Fibroblast of skin of right quadriceps (primary cell): ENCODE measurements at places on chromosomes 13 and 19.

GRCh38 chr19:28710278-28710677 lies 502.7 kb downstream of the UQCRFS1 start:
- DNase-seq: peak; percentile 64

- DNase-seq: peak; percentile 87
These were observed 8.7 kb upstream of the ATP12A start for GRCh38 chr13:24671386-24672113.

- no peak for DNase-seq
These were observed 2.5 kb downstream of the PCDH8 start for GRCh38 chr13:52845766-52846566.

DNA sequence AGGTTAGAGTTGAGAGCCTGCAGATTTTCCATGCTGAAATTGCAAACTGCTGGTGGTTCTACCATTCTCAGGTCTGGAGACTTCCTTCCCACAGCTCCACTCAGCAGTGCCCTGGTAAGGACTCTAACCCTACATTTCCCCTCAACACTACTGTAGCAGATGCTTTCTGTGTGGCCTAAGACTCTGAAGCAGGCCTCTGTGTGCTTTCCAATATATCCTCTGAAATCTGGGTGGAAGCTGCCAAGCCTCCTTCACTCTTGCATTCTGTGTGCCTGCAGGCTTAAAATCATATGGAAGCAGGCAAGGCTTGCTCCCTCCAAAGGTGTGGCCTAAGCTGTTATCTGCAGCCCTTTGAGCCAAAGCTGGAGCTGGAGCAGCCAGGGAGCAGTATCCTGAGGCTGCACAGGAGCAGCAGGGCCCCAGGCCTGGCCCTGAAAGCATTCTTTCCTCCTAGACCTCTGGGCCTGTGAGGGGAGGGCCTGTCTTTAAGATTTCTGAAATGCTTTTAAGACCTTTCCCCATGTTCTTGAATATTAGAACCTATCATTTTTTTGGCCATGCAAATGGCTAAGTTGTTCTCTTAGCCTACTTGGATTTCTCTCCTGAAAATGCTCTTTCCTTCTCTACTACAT lies 134.1 kb upstream of the TSHZ3 start:
- DNase-seq: no peak

DNA sequence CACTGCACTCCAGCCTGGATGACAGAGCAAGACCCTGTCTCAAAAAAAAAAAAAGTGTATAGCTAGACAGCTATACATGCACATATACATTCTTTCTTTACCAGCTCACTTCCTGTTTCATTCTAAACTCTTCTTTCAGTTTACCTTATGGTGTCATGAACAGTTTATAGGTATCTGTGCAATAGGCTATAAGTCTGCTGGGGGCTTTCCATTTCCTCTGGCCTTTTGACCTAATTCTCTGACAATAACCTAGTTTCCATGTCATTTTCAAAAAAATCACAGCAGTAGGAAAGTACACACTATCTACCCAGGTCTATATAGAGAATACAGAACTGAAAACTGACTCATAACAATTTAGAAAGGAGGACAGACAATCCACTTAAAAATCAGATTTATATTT lies 24.4 kb upstream of the URAD start:
- DNase-seq: peak; percentile 6

- DNase-seq: no peak
These were observed 204.6 kb upstream of the TSHZ3 start for GRCh38 chr19:31553846-31554215.
